IMR-90 (cell line): ENCODE measurements at places on chromosomes 16 and 17. TPM values are rescaled to one million over a fixed set of nuclear protein-coding genes. Genes with fewer than 3 reads are reported as not detected.

The OR1F1 gene
- not detected in 2 replicates for total RNA-seq

DNA sequence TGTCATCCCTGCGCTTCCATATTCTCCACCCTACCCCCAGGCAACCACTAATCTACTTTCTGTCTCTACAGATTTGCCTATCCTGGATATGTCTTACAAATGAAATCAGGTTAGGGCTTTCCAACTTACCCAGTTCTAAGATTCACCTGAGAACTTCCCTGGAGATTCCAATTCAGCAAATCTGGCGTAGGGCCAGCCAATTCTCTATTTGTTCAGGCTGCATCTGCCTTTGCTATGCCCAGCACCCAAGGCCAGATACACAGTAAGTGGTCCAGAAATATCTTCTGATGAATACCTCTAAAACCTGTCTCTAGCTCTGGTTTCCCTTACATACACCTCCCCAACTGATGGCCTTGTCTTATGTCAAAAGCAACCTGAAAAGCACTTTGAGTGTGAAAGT lies 10.4 kb upstream of the CTCF start:
- no peak overlapping the region for H3K27ac ChIP-seq
- H3K36me3 ChIP-seq = peaks cover 18% of the 10 kb centered on the region; the same call in 1 of the 2 replicates
- peaks cover 6% of the 10 kb centered on the region for H3K4me1 ChIP-seq
- H3K27me3 ChIP-seq = no peaks in the 10 kb centered on the region
- DNase-seq = no peak

DNA sequence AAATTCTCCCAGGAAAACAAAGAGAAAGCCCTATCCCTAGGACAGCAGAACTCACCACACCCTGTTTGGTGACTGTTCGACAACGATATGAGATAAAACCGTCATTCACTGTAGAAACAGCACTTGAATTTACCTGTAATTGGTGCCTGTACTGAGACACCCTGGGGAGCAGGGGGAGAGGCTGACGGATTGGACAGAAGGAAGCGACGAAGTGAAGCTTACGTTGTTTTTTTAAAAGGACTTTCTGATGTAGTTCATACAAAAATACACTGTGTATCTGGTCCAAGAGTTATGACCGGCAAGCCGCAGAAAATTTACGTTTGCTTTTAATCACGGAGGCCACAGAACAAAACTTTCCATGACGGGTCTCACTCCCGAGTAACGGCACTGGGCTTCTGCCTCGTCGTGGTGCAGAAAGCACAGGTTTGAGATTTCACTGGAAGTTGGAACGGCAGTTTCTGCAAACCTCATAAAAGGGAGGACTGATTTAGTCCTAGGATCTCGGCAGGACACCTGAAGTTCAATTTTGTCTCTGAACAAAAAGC lies 9.7 kb downstream of the NXN start:
- H3K27ac ChIP-seq = no peak overlapping the region
- DNase-seq = no peak
- peaks cover 15% of the 10 kb centered on the region for H3K36me3 ChIP-seq
- H3K27me3 ChIP-seq = no peaks in the 10 kb centered on the region
- peaks cover 18% of the 10 kb centered on the region for H3K4me1 ChIP-seq
- H3K4me3 ChIP-seq = no peak overlapping the region

GRCh38 chr16:69402439-69402838 lies 16.6 kb upstream of the TERF2 start:
- H3K27me3 ChIP-seq = no peaks in the 10 kb centered on the region
- H3K4me3 ChIP-seq = no peak overlapping the region
- H3K27ac ChIP-seq = no peak overlapping the region
- H3K4me1 ChIP-seq = peaks cover 17% of the 10 kb centered on the region
- no peak for DNase-seq

DNA sequence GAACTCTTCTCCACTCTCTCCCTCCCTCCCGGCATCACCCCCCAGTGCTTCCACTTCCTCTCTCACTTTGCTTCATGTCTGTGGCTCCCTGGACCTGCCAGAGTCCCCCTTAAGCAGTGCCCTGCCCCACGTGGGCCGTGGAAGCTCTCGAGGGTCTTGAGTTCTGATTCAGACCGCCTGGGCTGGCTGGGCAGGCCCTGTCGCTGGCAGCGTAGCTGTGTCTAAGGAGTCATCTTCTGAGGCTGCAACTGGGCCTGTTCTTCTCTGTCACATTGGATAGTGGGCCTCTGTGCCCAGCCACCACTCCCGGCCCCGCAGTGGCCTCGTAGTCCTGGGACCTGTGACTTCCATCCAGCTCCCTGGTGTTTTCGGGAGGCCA lies 30.7 kb downstream of the MNT start:
- no peak overlapping the region for H3K4me3 ChIP-seq
- no peaks in the 10 kb centered on the region for H3K4me1 ChIP-seq
- peaks cover 33% of the 10 kb centered on the region for H3K36me3 ChIP-seq
- no peak overlapping the region for H3K27ac ChIP-seq
- no peak for DNase-seq

The NPIPA8 gene
- 0.56 and 1.1 TPM in 2 replicates for total RNA-seq

DNA sequence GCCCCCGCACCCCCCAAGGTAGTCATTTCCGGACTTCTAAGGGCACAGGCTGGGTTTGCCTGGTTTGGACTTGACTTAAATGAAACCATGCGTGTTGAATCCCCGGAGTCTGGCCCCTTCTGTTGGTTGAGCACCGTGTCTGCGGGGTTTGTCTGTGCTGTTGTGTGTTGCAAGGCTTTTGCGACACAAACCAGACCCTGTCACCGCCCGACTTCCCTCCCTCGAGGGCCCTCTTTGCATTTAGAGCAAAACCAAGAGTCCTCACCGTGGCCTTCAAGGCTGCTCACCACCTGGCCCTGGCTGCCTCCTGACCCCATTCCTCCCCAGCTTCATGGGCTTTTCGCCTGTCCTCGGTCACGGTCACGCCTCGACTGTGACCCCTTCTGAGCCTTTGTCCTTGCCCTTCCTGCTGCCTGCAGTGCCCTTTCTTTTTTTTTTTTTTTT lies 7.4 kb downstream of the CRISPLD2 start:
- peaks cover 40% of the 10 kb centered on the region for H3K4me1 ChIP-seq
- peak; percentile 52 for DNase-seq
- H3K27ac ChIP-seq = peak overlapping the region; percentile 80
- no peak overlapping the region for H3K4me3 ChIP-seq
- H3K27me3 ChIP-seq = no peaks in the 10 kb centered on the region
- H3K36me3 ChIP-seq = peaks cover 7% of the 10 kb centered on the region; the same call in 1 of the 2 replicates
